ENCODE measurements at places on chromosomes 3 and 15.

- DNase-seq, result no peak
These were observed 70.5 kb upstream of the KLHL25 start for GRCh38 chr15:85865070-85865684.

GRCh38 chr3:151501171-151501922 is 40.5 kb upstream of the IGSF10 start:
- DNase-seq, result no peak

DNA sequence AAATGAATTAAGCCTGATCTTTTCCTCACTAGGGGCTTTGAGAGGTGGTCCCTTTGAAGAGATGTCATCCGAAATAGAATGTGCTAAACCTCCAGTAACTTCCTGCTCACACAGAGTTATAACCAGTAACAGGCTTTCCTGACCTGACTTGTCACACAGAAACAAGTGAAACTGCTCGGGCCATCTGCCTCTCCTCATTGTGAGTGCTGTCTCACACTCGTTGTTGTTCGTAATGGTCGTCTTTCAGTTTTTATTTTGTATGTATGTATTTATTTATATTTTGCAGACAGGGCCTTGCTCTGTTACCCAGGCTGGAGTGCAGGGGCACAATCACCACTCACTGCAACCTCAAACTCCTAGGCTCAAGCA is 24.0 kb downstream of the ACSBG1 start:
- no peak for DNase-seq

GRCh38 chr3:133701435-133702358 is 40.0 kb upstream of the TOPBP1 start:
- no peak for DNase-seq

DNA sequence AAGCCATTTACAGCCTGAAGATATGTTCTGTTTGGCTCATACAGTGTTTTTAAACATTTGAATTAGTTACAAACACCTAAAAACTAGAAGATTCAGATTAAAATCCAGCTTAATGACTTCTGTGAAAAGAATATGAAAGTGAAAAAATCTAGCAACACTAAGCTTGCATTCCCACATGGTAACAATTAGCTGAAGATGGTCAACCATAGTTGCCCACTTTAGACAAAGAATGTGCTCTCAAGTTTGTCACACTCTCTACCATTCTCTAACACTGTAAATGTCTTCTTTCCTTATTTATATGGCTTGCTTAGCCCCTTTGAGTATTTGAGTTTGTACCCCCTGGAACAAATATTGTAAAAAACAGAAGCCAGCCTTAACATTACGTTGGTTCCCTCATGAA is 32.7 kb downstream of the HDGFL3 start:
- no peak for DNase-seq

DNA sequence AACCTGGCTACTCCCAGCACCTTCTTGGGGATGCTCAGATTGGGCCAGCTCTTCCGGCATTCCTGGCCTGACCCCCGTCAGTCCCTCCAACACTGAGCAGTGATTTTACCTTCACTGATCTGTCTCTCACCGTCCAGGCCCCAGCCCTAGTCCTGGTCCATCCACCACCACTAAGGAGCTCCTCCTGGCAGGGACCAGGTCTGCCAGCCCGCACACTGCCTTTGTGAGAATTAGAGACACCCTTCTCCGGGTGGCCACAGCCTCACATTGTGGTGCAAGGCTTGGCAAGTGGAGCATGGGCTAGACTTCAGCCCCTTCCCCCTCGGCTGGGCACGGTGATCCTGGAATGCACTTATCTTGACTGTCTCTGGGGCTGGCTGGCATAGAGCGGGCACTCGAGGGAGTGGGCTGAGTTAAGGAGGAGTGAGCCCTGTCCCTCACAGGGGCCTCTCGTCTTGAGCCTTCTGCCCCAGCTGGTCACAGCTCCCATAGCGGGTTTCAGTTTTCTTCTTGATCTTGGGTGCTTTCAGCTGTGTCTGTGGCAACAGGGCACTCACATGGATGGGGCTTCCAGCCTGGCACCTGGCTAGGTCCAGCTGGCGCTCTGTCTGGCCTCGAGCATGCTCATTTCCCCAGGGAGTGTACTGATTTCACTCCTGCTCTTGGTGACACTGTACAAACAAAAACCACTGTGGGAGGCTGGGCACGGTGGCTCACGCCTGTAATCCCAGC is 53.9 kb downstream of the LINGO1 start:
- DNase-seq, result no peak

- DNase-seq, result no peak
These were observed 529.8 kb upstream of the NAALADL2 start for GRCh38 chr3:174329321-174329720.

GRCh38 chr15:84810073-84810840 is 6.9 kb upstream of the ALPK3 start:
- no peak for DNase-seq

DNA sequence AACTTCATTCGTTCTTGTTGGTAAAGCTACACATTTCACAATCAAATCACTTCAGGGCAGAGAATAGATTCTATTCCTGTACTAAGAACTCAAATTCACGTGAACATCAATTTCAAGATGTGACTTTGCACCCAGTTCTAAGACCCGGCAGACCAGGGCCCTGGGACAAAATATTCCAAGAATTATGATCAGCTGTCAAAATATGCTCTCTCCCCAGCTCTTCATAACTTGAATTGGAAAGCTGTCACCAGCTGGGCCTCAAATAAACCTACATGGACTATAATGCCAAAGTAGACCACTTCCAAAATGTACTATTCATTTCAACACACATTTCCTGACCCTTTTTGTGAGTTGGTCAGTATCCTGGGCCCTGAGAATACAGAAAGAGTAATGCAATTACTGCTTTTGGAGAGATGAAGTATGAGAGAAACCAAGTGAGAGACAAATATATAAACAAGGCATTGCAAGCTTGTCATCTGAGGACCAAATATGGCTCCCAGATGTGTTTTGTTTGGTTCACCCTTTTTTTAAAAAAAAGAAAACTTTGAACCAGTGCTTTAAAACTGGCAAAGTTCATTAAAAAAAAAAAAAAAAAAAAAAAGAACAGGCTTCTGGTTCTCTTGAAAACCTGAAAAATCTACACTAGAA is 14.9 kb downstream of the MAGI1 start:
- DNase-seq, result no peak

- DNase-seq, result no peak
These were observed 59.4 kb downstream of the PEX5L start for GRCh38 chr3:179977356-179977755.

DNA sequence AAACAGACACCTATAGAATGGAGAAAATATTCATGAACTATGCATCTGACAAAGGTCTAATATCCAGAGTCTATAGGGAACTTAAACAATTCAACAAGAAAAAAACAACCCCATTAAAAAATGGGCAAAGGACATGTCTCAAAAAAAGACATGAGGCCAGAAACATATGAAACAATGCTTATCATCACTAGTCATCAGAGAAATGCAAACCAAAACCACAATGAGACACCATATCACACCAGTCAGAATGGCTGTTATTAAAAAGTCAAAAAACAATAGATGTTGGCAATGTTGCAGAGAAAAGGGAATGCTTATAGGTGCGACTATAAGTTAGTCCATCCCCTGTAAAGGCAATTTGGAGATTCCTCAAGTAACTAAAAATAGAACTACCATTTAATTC is 11.4 kb upstream of the HDGFL3 start:
- no peak for DNase-seq

DNA sequence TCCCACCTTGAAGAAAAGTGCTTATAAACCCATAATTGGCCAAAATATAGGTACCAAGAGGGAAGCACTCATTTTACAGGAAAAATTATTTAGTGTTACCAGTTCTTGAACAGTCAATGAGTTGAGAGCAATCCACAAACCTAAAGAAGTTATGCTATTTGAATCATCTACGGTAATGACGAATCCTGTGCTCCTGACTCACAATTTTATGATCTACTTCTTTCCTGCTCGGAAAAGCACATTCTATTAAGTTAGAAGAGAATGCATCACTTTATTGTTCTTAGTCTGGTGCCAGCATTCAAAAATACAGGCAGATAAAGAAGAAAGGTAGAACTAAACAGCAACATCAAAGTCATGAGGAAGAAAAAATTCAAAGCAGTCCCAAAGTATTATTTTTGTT is 33.2 kb downstream of the CHRM5 start:
- DNase-seq, result no peak

DNA sequence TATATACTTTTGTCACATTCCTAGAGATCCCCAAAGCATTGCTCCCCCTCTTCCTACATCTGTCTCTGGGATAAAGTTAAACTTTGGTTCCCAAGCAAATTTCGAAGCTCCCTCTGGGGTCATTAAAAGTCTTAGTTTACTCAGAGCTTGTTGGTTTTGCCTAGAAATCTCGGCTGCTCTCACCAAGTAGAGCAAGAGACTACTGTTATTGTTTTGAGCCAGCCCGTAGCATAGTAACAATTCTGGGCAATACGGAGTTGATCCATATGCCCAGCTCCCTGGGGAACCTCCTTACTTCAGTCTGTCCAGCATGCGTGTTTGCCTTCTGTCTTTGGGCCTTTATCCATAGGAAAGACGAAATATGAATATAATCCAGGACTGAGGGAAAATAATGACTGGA is 10.0 kb upstream of the P3H2 start:
- no peak for DNase-seq

DNA sequence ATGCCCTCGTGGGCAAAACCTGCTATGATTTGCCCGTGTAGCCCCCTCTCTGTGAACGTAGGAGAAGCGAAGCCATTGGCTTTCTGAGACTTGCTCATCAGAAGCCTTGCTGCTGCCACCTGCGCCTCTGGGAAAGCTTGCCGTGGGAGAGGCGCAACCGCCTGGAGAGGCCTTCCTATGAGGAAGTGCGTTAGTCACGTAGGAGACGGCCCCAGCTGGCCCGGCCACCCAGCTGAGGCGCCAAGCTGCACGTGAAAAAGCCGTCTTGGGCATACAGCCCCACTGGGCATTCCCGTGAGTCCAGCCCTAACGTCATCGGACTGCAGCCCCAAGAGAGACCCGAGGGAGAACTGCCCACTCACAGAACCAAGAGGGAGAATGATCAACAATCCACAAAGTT is 49.1 kb upstream of the TJP1 start:
- no peak for DNase-seq

DNA sequence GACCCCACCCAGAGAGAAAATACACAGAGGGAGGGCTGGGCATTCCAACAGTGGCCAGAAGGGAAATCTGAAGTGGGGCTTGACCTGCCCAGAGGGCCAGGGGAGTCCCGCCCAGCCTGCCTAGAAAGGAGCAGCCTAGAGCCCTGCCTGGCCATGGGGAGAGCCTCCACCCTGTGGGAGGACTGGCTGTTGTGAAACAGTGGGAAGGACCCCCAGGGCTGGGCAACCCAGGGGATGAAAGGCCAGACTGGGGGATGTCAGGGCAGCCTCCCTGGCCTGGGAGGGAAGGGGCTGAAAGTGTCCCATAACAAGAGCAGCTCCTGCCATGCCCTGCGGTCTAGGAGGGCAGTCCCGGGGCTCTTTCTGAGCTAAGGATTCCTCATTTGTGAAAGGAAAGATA is 69.0 kb downstream of the SLC12A8 start:
- DNase-seq, result no peak

- DNase-seq, result no peak
These were observed 69.7 kb downstream of the NPAP1 start for GRCh38 chr15:24745290-24745689.

DNA sequence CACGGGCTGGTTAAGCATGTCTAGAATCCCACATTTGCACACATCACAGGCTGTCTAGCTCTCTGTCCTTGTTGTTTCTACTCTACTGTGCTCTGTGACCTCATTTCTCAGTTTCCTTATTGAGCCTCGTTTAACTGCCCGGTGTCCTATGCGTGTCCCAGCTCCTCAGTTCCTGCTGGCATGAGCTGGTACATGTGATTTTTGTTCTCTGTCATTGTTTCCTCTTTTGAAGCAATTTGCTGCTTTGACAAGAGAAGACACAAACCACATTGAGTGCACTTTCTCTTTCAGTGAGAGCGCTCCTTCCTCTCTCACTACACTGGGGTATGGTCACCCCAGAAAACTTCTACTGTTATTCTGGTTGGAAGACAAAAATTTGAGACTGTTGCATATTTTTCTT is 563.5 kb downstream of the PDCD6IP start:
- DNase-seq, result no peak

- no peak for DNase-seq
These were observed 22.3 kb upstream of the SACM1L start for GRCh38 chr3:45666757-45667431.

GRCh38 chr15:32651229-32651837 is 9.8 kb downstream of the SCG5 start:
- DNase-seq, result peak; percentile 16

GRCh38 chr3:147387291-147387884 is 19.0 kb downstream of the ZIC4 start:
- no peak for DNase-seq

DNA sequence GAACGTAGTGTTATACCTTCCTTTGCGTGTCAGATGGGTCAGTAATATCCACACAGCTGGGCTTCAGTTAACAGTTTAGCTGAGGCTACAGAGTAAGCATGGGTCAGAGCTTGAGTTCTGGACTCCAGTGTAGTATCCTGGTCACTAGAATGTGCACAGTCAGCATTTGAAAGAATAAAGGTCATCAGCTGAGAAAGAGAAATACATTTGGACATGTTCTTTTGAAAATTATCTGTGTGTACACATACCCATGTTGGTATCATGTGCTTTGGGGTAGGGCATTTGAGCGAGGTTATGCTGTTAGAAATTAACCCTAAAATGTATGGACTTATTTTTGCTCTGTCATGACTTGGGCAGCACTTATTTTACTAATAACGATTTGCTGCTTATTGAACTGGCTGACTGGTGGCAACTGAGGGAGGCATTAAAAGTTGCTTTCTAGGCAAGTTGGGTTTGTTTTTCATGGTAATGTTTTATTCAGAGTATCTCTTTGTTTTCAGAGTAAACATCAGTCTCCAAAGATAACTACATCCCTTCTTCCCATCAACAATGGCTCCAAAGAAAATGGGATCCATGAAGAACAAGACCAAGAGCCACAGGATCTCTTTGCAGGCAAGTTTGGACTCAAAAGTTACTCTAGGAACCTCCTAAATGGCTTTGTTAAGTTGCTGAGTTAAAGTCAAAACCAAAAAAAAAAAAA is 16.4 kb downstream of the SNX1 start:
- no peak for DNase-seq

- DNase-seq, result no peak
These were observed 13.2 kb upstream of the SLC6A6 start for GRCh38 chr3:14389166-14389606.

- DNase-seq, result no peak
These were observed 483.6 kb downstream of the GBE1 start for GRCh38 chr3:81277853-81278252.

DNA sequence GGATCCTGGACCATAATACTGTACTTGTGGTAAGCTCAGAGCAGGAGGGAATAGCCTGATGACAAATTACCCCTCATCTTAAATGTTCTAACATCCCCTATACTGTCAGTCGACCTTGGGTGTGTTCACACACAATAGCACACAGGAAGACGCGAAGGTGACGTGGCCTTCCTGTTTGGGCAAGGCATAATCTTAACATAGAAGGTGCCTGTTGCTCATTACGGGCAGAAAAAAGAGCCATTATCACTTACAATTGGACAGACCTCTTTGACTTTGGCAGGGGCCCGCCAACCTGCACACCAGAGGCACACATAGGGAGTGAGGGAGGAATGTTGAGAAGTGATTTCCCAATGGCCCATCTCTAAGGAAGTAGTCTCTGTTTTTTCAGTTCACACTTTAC is 144.2 kb downstream of the ANO10 start:
- peak; percentile 42 for DNase-seq

- no peak for DNase-seq
These were observed 64.6 kb downstream of the EEFSEC start for GRCh38 chr3:128217702-128218547.

Measured in stimulated activated CD4-positive, alpha-beta T cell treated with anti-CD3 and anti-CD28 coated beads, Interleukin-1b, Interleukin-23, amount 100 ng/mL, for 1 hour (primary cell).